ENCODE measurements at places on chromosomes 7 and 10.

GRCh38 chr7:126803060-126803665, 449.6 kb downstream of the GRM8 start:
- no peak for DNase-seq

DNA sequence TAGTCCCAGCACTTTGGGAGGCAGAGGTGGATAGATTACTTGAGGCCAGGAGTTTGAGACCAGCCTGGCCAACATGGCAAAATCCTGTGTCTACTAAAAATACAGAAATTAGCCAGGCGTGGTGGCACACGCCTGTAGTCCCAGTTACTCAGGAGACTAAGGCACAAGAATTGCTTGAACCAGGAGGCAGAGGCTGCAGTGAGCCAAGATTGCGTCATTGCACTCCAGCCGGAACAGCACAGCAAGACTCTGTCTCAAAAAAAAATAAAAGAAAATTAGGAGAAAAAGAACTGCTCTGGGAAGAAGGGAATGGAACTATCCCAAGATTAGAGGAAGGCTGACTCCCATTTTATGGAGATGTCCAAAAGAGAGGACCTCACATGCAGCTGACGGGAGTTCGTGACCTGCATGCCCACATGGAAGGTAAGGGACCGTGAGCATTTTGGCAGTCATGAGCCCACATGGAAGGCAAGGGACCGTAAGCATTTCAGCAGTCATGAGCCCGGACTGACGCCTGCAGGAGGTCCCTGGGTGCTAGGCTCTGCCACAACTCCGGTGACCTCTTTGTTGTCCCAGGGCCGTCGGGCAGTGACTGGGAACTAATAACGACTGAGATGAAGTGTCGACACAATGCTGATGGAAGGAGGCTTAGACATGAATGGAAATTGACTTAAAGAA, 18.6 kb upstream of the GTPBP4 start:
- DNase-seq = no peak

- no peak for DNase-seq
Measured at GRCh38 chr10:683448-684071, 5.9 kb downstream of the DIP2C start.

DNA sequence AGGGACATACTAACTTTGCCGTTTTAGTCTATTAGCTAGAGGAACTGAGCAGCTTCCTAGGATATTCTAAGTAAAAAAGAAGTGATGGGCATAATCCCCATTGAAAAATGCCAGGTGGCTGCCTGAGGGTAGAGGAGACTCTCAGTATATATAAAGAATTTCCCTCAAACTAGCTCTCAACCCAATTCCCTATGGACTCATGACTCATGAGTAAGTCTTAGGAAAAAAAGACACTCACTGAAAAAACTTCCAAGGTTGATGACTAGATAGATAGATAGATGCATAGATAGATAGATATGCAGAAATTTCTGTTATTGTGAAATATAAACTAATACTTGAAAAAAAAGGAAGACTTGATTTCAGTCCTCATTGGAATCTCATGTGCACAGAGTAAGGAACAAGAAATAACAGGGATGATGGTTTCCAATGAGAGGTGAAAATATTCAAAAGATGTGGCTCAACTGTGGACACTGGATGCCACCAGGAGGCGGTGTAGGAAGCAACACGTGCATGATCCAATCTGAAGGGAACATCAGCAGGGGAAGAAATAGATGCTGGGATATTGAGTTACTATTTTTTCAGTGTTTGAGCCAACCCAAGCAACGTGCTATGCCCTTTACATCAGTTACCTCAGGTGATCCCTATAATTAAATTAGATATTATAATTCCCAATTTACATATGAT, 711.0 kb upstream of the LRRTM3 start:
- no peak for DNase-seq

GRCh38 chr7:22885797-22886261, 63.2 kb upstream of the TOMM7 start:
- DNase-seq = no peak

DNA sequence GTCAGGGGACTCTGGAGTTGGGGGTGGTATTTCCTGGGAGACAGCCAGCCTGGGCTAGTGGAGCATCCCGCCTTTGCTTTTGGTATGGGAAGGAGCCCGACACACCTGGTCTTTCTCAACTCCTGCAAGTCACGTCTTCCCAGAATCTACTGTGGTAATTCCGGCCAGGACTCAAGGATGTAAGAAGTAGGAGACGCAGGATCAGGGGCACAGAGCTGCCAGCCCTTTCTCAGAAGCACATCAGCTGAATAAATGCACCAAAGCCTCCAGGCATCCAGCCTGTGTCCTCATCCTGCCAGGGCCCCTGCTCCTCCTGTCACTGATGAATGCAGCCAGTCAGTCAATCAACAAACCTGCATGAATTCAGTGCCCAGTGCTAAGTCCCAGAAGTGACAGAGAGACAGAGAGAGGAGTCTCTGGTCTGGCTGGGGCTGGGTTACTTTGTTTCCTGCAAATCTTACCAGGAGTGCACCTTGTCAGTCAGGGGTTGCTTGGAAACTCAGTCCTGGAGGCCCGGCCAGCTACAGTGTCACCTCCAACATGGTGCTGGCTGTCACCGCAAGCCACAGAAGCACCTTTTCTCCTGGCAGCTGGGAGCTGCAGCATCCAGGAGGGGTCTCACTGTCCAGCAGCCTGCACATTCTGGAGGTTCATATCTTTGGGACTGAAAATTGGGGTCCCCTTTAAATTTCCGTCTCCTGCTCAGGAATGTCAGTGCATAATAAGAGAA, 101.8 kb downstream of the PTPRE start:
- DNase-seq = no peak

DNA sequence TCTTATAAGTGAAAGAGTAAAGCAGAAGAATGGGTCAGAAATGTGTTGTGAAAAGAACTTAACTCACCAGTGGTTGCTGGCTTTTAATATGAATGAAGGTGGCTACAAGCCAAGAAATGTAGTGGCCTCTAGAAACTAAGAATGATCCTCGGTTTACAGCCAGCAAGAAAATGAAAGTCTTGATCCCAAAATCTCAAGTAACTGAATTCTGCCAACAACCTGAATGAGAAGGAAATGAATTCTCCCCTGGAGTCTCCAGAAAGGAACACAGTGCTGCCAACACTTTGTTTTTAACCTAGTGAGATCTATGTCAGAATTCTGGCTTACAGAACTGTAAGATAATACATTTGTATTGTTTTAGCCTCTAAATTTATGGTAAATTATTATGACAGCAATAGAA, 193.0 kb downstream of the FZD1 start:
- no peak for DNase-seq

DNA sequence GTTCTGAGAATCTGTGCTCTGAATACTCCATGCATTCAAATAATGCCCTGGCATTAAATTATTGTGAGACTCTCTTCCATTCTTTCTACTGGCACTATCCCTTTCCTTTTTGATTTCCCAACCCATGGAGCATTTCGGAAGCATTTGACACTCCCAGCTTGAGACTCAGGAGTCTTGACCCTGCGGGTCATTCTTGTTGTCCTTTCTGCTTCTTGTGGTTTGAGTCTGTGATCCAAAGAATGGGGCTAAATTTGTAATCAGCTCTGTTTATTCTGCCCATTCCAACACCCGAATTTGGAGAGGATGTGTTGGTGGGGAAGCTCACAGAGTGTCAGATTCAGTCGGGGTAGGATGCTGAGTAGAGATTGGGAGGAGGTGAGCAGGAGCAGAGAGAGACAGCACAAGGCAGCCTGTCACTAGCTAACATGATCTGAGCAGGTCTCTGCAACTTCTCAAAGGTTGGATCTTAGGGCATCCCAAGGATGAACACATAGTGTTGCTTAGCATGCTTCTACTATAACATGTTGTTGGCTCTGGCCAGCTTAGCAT, 80.4 kb upstream of the BMPER start:
- no peak for DNase-seq

DNA sequence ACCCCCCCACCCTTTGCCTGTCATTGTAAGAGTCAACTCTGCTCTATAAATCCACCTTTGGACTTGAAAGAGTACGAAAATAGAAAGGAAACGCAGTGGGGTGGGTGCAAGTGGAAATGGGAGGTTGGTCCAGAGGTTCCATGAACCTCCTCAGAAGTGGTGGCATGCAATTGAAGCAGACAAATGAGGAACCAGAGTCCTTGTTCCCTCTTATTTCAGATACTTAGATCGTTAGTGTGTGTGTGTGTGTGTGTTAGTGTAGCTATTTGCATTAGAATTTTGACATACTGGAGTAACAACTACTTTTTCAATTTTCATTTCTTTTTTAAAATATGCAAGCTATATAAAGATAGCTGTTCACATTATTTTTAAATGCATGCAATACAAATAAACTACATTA, 18.1 kb upstream of the TFAM start:
- DNase-seq = no peak

- DNase-seq = no peak
Measured at GRCh38 chr10:102648889-102649796, 4.9 kb downstream of the TRIM8 start.

DNA sequence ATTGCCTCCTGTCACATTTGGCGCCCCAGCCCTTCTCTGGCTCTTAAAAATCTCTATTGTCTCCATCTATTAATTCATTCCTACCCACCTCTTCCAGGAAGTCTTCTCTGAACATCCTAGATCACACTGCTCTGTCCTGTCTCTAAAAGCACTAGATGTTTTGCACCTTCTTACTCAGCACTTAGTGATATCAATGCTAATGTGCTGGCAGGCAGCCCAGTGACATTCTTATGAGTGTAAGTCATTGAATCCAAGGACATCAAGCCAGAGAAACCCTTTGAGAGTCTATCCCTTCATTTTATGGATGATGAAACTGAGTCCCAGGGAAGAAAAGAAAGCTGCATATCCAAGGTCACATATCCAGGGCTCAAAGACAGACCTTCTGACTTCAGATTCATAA, 48.3 kb upstream of the PAX2 start:
- DNase-seq = no peak

GRCh38 chr10:28761084-28761846, 83.9 kb downstream of the BAMBI start:
- no peak for DNase-seq

- DNase-seq = no peak
Measured at GRCh38 chr10:60878224-60878623, 65.8 kb downstream of the RHOBTB1 start.

GRCh38 chr7:97025130-97025499, 484 bp upstream of the DLX5 start:
- no peak for DNase-seq

DNA sequence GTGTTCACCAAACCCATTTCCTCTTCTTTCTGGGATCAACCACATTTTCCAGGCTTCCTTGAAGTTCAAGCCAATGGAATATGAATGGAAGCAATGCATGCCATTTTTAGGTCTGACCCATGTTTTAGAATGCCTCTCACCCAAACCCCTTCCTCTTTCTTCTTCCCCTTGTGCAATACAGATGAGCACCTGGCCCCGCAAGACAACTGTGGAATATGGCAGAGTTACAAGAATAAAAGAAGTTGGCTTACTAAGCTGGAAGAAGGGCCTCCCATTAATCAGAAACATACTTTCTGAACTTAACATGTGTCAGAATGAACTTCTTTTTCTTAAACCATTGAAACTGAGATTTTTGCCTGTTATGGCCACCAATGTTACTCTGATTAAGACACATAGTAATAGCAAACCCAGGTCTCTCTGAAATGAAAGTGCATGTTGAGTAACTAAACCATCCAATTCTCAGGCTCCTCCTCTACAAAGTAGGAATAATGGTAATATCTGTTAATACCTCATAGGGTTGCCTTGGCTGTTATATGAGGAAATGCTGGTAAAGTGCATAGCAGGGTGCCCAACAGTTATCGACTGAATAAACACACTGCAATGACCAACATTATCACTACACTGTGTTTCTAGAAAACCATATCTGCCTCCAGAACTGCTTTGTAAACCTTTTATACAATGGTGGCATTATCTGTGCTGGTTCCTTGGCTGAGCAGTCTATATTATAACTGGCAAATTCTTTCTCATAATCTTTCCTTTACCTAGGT, 382.2 kb upstream of the NRP1 start:
- DNase-seq = no peak

DNA sequence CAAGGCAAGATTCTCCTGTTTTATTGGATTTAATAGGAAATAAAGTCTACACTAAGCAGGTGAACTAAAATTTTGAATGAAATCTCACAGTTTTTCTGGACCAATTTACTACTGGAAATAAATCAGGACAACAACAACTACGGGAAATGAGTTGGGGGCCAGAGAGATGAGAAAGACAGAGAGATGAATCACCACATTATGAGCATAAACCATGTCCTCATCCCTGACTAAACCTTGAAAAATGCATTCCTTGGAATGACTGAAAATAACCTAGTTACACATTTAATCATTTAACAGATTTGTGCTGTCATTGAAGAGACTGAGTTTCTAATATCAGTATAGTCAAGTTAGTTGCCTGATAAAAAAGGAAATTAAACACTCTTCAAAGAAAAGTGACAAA, 608.4 kb upstream of the KCND2 start:
- DNase-seq = no peak
